Activated T-cell treated with anti-CD3 and anti-CD28 coated beads, Interleukin-2, amount 50 U/mL, for 1 hour (primary cell): ENCODE measurements at places on chromosomes 1 and 21.

DNA sequence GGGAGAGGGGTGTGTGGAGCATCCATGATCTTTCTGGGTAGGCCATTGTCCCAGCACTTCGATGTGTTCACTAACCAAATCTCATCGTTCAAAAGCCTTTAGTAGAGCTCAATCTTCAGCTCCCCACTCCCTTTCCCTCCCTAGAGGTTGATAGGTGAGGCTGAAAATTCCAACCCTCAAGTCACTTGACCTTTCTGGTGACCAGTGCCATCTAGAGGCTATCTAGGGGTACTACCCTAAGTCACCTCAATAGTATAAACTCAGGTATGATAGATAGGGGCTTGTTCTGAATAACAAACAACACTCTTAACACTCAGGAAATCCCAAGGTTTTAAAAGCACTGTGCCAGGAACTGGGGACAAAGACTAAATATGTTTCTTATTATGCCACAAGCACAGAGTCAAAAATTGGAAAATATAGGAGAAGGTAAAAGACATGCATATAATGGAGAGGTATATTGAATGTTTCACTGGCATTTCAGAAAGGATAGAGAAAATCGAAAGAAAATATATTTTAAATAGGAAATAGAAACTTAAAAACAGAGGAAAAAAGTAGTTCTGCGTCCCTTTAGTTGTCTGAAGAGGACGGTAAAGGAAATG, 42.9 kb upstream of the CD53 start:
- no peak for DNase-seq

DNA sequence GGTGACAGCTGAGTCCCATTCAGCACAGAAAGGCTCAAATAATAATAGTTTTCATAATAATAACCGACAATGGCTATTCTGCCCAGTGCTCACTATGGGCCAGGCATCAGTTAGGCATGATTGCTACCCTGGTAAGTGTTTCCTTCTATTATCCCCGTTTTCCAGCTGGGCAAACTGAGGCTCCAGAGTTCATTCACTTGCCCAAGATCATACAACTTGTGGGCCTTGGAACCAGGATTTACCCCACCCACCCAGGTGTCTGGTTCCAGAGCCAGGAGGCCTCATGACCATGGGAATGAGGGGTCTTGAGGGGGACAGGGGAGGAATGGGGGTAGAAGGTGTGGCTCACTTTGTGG, 518 bp downstream of the PLOD1 start:
- no peak for DNase-seq

DNA sequence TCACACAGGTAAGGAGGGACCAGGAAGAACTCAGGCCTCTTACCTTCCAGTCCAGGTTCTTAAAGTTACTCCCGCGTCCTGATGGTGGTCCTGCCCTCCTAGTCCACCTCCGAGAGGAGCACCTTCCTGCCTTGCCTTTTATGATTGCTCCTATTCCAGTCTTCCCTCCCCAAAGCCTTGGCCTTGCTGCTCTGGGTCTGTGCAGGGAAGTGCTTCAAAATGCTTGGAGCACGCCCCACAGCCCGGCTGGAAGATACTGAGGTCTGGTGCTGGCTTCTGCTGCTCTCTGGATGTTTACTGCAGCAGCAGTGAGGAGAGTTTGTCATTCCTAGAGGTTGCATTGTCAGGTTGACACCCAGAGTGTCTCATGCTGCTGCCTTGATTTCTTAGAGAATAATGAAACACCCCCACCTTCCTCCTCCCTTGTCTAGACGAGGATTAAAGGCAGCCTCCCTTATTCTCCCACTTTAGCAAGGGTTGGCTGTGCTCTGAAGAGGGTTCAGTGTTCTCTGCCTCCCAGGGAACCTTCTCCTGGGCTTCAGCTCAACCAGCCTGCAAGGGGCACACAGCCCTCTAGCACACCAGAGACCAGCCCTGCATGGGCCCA, 142.2 kb upstream of the CACNA1E start:
- no peak for DNase-seq

GRCh38 chr1:230760360-230760827, 13.2 kb downstream of the CAPN9 start:
- no peak for DNase-seq

GRCh38 chr1:81228926-81229325, 571.8 kb upstream of the ADGRL2 start:
- no peak for DNase-seq

DNA sequence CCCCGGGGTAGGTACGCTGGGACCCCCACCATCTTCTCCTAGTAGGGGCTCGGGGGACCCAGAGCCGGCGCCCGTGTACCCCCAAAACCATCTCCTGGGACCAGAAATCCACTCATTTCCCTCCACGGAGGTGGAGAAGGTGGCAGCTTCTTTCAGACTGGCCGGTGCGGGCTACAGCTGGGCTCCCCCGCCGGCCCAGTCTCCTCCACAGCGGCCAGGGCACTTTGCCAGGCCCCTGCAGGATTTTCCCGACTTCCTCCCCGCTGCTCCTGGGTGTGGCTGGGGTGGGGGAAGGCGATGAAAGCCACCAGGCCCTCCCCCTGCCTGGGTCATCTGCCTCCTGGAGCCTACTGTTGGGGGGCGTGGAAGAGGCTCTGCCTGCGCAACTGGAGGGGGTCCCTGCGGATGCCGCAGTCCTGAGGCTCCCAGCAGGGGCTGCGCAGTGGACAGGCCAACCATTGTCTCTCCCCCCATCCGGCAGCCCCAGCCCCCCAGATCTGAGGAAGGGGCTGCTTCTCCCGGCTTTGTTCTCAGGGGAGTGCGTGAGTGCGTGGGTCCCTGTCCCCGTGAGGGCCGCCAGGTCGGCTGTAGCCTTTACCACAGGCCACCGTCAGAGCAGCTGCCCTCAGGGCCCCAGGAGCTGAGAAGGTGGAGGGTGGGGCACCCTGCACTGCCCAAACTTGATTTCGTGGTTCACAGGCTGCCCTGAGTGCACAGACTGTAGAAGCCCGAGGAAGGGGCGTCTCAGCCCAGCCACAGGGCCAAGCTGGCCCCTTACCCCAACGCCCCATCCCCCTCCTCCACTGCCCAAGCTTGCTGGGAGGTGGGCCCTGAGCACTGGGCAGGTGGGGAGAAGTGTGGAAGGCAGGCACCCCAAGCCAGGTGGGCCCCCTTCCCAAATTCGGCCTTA, 1.3 kb downstream of the AGRN start:
- DNase-seq = no peak

DNA sequence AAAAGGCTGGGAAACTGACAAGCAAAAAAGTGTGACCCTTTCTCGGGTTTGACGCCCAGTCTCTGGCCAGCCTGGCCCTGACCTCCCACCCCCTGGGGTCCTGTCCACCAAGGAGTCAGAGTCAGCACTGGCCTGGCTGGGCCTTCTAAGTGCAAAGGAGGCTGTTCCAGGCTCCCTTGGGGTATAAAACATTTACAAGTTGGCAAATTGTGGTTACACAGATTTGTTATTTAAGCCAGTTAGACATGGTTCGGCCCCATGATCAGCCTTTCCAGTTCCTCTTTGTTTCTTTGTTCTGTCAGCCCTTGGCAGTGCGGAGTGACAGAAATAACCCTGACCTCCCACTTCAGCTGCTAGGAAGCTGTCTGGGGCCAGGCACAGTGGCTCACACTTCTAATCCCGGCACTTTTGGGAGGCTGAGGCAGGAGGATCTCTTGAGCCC, 161.6 kb upstream of the RAB4A start:
- DNase-seq = no peak

- no peak for DNase-seq
Measured at GRCh38 chr21:39660191-39660980, 47.6 kb downstream of the B3GALT5 start.

DNA sequence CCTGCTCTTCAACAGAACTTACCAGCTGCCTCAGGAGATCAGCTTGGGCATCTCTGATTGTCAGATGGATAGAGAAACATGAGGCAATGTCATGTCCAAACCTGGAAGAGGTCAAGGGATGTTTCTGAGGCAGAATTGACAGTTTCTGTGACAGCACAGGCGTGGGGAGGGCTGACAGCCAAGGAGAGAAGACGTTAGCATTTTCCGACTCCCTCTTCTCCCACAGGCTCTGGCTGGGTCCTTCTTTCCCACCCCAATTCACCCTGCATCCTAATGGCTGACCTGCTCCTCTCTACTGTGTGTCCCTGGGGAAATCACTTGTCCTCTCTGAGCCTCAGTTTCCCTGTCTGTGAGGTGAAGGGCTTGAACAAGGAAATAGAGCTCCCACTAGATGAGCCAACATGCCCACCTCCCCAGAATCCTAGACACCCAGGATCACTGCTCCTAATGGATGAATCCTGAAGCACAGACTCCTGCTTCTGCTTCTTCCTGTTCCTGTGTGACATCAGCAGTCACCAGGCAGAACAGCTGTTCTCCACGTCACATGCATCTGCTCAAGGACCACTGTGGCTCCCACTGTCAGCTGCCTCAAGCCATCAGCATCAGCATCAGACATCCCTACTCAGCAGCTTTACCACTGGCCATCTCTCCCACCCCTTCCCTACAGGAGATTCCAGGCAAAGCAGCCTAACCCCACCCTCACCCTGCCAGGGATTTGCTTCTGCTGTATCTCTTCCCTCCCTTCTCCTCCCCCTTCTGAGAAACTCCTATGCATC, 408.0 kb downstream of the MATN1 start:
- DNase-seq = no peak

- no peak for DNase-seq
Measured at GRCh38 chr1:210024996-210025395, 87.0 kb downstream of the SYT14 start.

DNA sequence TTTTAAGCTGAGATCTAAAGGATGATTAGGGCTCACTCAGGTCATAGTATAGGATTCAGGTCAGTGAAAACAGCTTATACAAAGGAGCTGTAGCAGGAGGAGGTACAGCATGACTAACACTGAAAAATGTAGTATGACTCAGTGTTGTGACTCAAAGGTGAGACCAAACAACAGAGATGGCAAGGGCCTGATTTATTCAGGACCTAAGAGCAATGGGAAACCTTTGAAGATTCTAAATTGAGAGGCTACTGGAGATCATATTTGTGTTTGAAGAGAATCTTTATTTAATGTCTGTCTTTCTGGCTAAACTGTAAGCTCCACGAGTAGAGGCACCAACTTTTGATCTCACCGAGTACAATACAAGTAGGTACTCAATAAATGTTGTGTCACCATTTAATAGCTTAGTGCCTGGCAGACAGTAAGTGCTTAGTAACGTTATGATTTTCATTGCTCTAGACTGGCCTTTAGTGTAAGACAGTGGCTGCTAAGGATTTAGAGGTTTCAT, 43.5 kb downstream of the PRKAA2 start:
- DNase-seq = no peak

GRCh38 chr1:108534759-108535158, 25.1 kb upstream of the EEIG2 start:
- DNase-seq = no peak

GRCh38 chr1:150309758-150310508, 11.4 kb upstream of the PRPF3 start:
- no peak for DNase-seq

- DNase-seq = peak; percentile 71
Measured at GRCh38 chr1:2199042-2199810, 4.7 kb upstream of the FAAP20 start.

DNA sequence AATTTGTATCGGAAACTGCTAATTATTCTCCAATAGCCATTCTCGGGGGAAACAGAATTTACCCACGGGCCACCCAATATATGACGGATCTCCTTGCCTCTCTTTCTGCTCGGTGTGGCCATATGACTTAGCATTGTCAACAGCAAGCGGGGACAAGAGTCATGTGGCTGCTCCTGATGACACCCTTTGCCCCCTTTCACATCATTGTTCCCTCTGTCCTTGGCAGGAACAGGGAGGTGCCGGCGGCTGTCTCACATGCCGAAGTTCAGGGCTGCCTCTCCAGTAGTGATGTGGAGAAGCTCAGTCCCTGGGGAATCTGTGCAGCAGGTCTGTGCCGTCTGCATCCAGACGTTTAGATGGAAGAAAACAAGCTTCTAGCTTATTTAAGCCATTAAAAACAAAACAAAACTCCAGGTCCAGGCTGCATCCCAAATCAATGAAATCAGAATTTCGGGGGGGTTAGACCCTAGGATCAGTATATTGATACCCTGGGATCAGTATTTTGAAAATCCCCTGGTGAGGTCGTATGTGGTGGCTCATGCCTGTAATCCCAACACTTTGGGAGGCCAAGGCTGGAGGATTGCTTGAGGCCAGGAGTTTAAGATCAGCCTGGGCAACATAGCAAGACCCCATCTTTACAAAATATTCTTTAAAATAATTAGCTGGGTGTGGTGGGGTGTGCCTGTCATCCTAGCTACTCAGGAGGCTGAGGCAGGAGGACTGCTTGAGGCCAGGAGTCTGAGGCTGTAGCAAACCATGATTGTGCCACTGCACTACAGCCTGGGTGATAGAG, 10.8 kb downstream of the MYOM3 start:
- no peak for DNase-seq

DNA sequence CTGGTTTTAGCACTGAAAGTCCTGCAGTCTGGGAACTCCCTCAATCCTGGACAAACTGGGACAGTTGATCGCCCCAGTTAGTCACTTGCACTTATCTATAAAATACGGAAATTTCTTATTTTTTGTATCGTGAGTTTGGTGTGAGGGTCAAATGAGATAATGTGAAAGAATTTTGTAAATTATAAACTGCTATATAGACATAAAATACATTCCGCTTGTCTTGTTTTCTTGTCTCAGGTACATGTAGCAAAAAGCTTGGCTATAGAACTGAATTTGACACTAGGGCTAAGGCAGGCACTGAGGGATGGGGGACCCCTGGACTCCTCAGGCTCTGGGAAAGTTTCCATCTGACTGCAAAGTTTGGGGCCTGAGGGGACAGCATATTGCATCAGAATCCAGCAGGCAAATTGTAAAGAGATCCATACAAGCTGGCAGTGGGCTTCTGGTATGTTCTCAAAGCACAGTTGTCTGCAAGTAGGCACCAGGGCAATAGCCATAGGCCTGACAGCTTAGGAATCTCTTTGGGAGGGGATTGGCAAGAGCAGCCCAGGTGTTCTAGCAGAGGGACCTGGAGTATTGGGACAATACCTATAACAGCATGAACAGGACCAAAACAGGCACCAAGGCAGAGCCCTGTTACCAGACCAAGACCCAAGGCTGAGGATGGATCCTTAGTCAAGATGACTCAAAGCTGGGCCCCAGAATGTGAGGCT, 44.3 kb downstream of the S1PR1 start:
- no peak for DNase-seq

DNA sequence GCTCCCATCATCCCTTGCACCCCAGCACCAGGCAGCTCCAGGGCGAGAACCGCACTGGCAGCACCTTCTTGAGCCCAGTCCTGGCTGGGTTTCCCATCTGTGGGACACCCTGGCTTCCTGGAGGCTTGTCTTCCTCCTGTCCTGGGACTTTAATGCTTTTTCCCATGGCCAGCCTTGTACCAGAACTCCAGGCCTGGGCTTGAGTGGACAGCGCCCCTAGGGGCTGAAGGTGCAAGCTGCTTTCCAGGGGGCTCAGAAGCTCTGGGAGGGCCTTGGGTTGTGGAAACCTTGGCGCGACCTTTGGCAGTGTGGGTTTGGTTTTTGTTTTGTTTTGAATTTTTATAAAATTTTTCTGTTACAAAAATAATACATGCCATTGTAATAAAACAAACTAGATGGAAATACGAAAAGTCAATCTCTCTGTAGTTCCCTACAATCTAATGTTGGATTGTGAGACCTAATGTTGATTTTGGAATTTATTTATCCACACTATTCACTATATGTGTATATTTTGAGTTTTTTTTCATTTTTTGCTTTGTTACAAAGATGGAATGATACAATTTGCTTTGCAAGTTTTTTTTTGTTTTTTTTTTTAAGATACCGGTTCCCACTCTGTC, 33.8 kb upstream of the RPL11 start:
- peak; percentile 44 for DNase-seq
